ENCODE measurements at places on chromosomes 2 and 18. TPM values are rescaled to one million over a fixed set of nuclear protein-coding genes. Genes with fewer than 3 reads are reported as not detected.

Gene CNTNAP5
- total RNA-seq = not detected

Gene CD28
- 1.7 TPM for total RNA-seq

Gene NT5DC4
- not detected for total RNA-seq

Gene CYP27A1
- total RNA-seq = 52.7 TPM

Gene AGAP1
- 78.5 TPM for total RNA-seq

Gene COL4A3
- total RNA-seq = 0.61 TPM

Gene RAB11FIP5
- total RNA-seq = 19.3 TPM

Gene PSMA8
- total RNA-seq = not detected

Gene CYS1
- total RNA-seq = 1.6 TPM
